Psoas muscle (tissue), 8 donors: ENCODE measurements at places on chromosomes 7 and 10. TPM values are rescaled to one million over a fixed set of nuclear protein-coding genes. Genes with fewer than 3 reads are reported as not detected.
A peak's percentile ranks its signal among the peaks of the same experiment; 100 is the strongest.

PAX4 gene
- total RNA-seq = not detected

CTBP2 gene
- 49.8 TPM for total RNA-seq

DNA sequence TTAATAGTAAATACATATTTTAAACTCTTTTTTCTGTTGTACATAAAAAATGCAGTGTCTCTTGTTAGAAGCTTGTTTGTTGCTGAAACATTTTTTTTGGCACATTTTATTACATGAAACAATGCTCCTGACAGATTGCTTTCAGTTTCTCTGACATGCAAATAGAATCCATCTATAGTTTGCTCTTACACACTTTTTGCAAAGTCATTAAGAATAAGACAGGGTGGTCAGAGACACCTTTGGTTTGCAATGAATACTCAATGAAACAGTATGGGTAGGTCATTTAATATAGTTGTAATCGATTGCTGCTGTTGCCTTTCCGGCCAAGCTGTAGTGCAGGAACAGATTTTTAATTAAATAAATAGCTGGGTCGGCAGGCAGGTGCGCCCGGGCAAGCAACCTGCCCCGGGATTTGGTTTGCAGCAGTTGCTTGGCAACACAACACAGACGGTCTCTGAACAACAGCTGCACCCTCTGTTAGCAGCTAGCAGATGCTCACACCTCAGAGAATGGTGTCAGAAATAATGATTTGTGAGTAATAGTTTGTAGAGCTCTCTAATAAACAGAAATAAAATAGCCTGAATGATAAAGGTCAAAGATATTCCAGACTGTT is 115.7 kb upstream of the CACNA2D1 start:
- DNase-seq = no peak
- no peaks in the 10 kb centered on the region for H3K27me3 ChIP-seq
- H3K27ac ChIP-seq = no peak overlapping the region
- H3K4me1 ChIP-seq = no peaks in the 10 kb centered on the region
- no peak overlapping the region for H3K4me3 ChIP-seq

ARHGEF5 gene
- total RNA-seq = 0.69 TPM

DNA sequence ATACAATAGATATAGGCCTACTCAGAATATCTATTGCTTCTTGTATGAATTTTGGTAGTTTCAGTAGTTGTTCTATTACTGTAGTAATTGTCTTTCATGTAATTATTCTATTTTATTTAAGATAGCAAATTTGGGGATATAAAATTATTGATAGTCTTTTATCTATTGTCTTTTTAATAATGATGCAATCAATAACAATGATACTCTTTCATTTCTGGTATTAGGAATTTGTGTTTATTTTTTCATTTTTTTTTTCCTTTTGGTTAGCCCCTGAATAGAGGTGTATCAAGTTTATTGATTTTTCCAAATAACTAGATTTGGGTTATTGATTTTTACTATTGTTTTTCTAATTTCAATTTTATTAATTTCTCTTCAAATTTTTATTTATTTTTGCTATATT is 1503.7 kb downstream of the REEP3 start:
- H3K4me3 ChIP-seq = no peak overlapping the region
- H3K36me3 ChIP-seq = no peaks in the 10 kb centered on the region
- DNase-seq = no peak
- H3K27ac ChIP-seq = no peak overlapping the region
- H3K27me3 ChIP-seq = no peaks in the 10 kb centered on the region

GRCh38 chr7:143882604-143883078 is 19.3 kb downstream of the TCAF1 start:
- peak; percentile 76 for DNase-seq
- peaks cover 4% of the 10 kb centered on the region for H3K4me1 ChIP-seq
- no peaks in the 10 kb centered on the region for H3K36me3 ChIP-seq
- H3K27me3 ChIP-seq = peaks cover 6% of the 10 kb centered on the region
- H3K4me3 ChIP-seq = peak overlapping the region; percentile 69

GRCh38 chr7:80105701-80106408 is 28.8 kb upstream of the GNAI1 start:
- no peaks in the 10 kb centered on the region for H3K4me1 ChIP-seq
- no peaks in the 10 kb centered on the region for H3K36me3 ChIP-seq
- no peak overlapping the region for H3K27ac ChIP-seq
- no peaks in the 10 kb centered on the region for H3K27me3 ChIP-seq
- no peak overlapping the region for H3K4me3 ChIP-seq

PNLIP gene
- total RNA-seq = 3.5 TPM

ACHE gene
- total RNA-seq = 32.7 TPM

GRCh38 chr10:64159910-64160872 is 639.0 kb downstream of the REEP3 start:
- no peaks in the 10 kb centered on the region for H3K4me1 ChIP-seq
- no peaks in the 10 kb centered on the region for H3K36me3 ChIP-seq
- no peak for DNase-seq
- H3K27me3 ChIP-seq = no peaks in the 10 kb centered on the region

GRCh38 chr7:76294344-76295024 is 8.0 kb upstream of the HSPB1 start:
- H3K36me3 ChIP-seq = no peaks in the 10 kb centered on the region
- peak; percentile 99 for DNase-seq
- no peaks in the 10 kb centered on the region for H3K27me3 ChIP-seq

GRCh38 chr10:118563373-118563890 is 32.0 kb downstream of the PRLHR start:
- no peak overlapping the region for H3K27ac ChIP-seq
- no peaks in the 10 kb centered on the region for H3K36me3 ChIP-seq
- H3K4me3 ChIP-seq = no peak overlapping the region
- H3K4me1 ChIP-seq = no peaks in the 10 kb centered on the region
- no peak for DNase-seq

MYOZ1 gene
- total RNA-seq = 1,915 TPM

IGFBP3 gene
- 62.6 TPM for total RNA-seq

- H3K4me1 ChIP-seq = peaks cover 41% of the 10 kb centered on the region
- H3K27ac ChIP-seq = peak overlapping the region; percentile 34
- peak overlapping the region; percentile 43 for H3K4me3 ChIP-seq
- H3K27me3 ChIP-seq = no peaks in the 10 kb centered on the region
Observed at GRCh38 chr7:22564511-22565045, 64.6 kb upstream of the STEAP1B start.

- no peak overlapping the region for H3K27ac ChIP-seq
- no peak overlapping the region for H3K4me3 ChIP-seq
- H3K27me3 ChIP-seq = no peaks in the 10 kb centered on the region
- peaks cover 6% of the 10 kb centered on the region for H3K36me3 ChIP-seq
Observed at GRCh38 chr7:134059921-134060320, 67.2 kb upstream of the LRGUK start.

GRCh38 chr7:116150588-116150987 is 59.8 kb upstream of the TES start:
- no peaks in the 10 kb centered on the region for H3K36me3 ChIP-seq
- no peak for DNase-seq

DNA sequence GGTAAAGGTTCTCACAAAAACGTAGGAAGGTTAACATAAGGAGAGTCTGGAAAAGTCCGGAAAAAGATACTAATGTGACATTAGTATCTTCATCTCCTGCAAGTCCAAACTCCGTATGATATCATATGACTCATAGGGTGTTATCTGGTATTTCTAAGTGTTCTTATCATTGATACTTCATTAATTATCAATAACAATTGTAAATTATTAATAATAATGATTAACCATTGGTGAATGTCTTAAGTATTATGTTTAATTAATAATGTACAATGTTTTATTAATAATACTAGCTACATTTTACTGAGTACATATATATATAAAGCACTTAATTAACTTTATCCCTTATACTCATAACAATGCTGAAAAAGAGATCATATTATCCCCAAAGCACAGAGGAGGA is 402.4 kb downstream of the SEMA3D start:
- no peaks in the 10 kb centered on the region for H3K4me1 ChIP-seq
- no peak overlapping the region for H3K4me3 ChIP-seq
- no peak overlapping the region for H3K27ac ChIP-seq
- no peaks in the 10 kb centered on the region for H3K27me3 ChIP-seq

FAM13C gene
- 14.3 TPM for total RNA-seq

DNA sequence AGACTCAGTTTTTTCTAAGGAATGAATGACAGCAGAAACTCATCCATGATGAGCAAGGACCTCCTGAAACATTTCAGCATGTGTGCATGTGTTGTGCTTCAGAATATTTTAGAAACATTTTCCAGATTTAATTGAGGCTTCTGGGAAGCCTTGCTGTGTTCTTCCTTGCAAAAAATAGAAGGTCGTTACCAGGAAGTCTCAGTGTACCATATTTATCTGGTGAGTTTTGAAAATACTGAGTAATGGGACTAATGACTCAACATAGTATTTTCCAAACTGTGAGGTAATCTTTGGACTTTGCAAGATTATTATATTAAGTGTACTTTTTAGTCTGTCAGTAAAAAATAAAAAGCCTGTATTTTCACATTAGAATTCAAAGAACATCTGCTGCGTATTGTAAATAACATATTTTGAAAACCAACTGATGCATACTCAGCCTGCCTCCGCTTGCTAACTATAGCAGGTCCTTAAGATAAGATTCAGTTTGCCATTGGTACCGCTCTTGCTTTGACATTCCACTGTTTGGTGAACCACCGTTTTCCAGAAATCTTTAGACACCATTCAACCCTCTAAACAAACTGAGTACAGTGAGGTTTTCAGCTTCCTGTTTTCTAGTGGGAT is 739.6 kb upstream of the GALNT17 start:
- H3K4me1 ChIP-seq = no peaks in the 10 kb centered on the region
- DNase-seq = no peak
- no peak overlapping the region for H3K27ac ChIP-seq
- H3K36me3 ChIP-seq = no peaks in the 10 kb centered on the region
- H3K27me3 ChIP-seq = no peaks in the 10 kb centered on the region

ERVW-1 gene
- total RNA-seq = not detected

CPN1 gene
- not detected for total RNA-seq

DNA sequence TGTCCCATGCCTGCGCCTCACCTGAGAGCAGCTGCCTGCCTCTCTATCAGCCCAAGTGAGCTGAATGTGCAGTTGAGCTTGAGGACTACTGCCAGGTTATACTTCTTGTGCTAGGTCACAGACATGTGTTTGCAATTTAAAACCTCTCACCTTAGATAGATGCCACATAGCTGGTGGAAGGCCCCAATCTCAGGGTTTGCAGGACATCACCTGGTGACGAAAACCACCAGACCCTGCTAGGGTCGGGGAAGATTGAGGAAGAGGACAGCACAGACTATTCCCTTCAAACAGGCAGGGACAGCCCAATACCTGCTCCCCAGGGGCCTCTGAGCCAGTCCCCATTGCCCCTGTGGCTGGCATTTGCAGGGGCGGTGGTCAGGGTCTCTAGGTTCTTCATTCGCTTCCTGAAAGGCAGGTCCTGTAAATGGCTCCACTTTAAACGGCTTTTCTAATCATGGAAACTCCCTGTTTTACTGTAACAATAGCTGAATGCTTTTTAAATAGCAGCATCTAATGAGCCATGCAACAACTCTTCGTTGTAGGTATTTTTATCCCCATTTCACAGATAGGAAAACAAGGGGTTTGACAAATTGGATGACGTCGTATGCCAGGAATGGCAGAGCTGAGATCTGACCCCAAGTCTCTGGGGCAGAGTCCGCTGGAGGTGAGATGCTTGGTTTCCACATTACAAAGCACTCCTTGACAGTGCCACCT is 80.1 kb downstream of the EMX2 start:
- no peaks in the 10 kb centered on the region for H3K36me3 ChIP-seq
- no peak overlapping the region for H3K4me3 ChIP-seq
- no peak overlapping the region for H3K27ac ChIP-seq

DNA sequence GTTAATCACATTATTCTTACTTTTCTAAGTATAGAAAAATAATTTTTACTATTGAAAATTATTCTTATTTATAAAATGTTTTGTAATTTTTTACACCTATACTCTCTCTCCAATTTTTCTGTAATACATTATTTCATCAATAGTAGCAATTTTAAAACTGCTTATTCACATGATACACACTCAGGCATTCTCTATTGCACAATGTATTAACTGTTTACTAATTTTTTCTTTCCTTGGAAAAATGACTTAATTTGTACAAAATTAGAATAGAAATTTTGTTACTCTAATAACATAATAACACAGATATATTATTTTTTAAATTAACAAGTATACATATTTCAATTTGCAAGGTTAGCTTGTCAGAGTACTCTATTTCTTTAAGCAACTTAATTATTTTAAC is 92.9 kb upstream of the PRKG1 start:
- DNase-seq = no peak
- H3K27me3 ChIP-seq = no peaks in the 10 kb centered on the region
- no peak overlapping the region for H3K4me3 ChIP-seq
- no peaks in the 10 kb centered on the region for H3K36me3 ChIP-seq
- H3K4me1 ChIP-seq = no peaks in the 10 kb centered on the region

C1GALT1 gene
- 23.3 TPM for total RNA-seq

FGL2 gene
- total RNA-seq = 4.0 TPM

DNA sequence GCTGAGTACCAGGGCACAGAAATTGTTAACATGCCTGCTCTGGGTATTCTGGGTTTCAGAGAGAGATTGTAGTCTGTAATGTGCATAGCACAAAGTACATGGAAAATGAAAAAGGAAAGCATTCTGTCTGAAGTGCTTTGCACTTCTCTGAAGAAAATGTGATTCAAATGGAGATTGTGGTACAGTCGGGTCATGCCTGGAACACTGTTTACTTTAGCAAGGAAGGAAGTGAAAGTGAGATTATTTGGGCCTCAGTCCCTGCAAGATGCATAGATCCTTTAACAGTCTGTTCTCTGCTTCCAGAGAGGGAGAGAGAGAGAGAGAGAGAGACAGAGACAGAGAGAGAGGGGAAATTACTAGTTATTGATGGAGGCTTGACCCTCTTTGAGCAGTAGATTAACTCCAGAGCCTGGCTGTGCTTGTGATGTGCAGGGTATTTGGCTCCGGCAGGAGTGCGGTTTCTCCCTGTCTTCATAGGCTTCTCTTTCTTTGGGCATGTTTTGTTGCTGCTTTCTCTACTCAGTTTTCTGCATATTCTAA is 5.4 kb downstream of the VWC2 start:
- peaks cover 10% of the 10 kb centered on the region for H3K4me1 ChIP-seq
- no peak for DNase-seq
- H3K27me3 ChIP-seq = peaks cover 36% of the 10 kb centered on the region
- no peak overlapping the region for H3K27ac ChIP-seq
- no peak overlapping the region for H3K4me3 ChIP-seq

IFIT2 gene
- 1.2 TPM for total RNA-seq
